Activated CD4-positive, CD25-positive, alpha-beta regulatory T cell (primary cell): ENCODE measurements at places on chromosomes 16 and 17.

DNA sequence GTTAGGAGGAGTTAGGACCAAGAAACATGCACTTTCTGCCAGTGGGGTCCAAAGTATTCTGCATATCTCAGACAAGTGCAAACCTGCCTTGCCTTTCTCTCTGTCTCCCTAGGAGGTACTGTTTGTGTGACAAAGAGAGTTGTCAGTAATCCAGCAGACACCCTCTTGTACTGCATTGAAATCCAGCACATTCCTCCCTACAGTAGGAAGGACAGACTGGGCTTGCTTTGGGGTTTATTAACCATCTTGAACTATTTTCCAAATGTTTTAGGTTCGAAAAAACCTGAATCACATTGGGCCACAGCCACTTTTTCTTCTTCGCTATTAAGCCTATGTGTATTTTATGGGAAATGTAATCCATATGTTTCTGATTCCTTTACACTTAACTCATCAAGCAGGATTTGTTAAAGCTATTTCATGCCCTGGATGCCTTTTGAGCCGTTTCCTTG, 204.2 kb upstream of the KCNJ16 start:
- no peak for DNase-seq

- no peak for DNase-seq
Measured at GRCh38 chr17:73855720-73856333, 211.6 kb upstream of the SDK2 start.

DNA sequence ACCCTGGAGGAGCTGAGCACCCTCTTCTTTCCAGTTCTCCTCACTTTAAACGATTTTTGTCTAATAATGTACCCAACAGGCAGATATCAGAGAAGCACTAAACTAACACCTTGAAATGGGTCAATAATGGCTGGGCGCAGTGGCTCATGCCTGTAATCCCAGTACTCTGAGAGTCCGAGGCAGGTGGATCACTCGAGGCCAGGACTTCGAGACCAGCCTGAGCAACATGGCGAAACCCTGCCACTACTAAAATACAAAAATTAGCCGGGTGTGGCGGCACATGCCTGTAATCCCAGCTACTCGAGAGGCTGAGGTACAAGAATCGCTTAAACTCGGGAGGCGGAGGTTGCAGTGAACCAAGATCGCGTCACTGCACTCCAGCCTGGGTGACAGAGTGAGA, 57.4 kb downstream of the ZFHX3 start:
- DNase-seq = no peak

- no peak for DNase-seq
Measured at GRCh38 chr17:51152766-51153209, 571 bp upstream of the NME1 start.

DNA sequence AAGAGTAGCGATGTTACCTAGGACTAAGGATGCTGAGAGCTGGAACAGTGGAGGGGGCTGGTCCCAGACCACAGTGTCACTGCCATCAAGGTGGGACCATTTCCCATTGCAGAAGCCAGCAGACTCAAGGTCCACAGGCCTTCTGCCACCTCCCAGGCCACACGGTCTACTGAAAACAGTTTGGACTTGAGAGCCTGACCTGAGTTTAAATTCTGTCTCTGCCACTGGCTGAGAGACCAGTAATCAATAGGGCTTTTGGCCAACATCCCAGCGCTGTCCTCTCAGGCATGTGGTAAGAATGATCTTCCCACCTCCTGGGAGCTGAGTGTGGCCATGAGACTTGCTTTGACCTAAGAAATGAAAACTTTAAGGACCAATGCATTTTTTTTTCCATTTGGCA, 331.4 kb upstream of the CDH5 start:
- no peak for DNase-seq

- DNase-seq = no peak
Measured at GRCh38 chr16:89472711-89473075, 17.7 kb downstream of the ANKRD11 start.

GRCh38 chr17:81508639-81509206, 3.9 kb downstream of the ACTG1 start:
- no peak for DNase-seq

DNA sequence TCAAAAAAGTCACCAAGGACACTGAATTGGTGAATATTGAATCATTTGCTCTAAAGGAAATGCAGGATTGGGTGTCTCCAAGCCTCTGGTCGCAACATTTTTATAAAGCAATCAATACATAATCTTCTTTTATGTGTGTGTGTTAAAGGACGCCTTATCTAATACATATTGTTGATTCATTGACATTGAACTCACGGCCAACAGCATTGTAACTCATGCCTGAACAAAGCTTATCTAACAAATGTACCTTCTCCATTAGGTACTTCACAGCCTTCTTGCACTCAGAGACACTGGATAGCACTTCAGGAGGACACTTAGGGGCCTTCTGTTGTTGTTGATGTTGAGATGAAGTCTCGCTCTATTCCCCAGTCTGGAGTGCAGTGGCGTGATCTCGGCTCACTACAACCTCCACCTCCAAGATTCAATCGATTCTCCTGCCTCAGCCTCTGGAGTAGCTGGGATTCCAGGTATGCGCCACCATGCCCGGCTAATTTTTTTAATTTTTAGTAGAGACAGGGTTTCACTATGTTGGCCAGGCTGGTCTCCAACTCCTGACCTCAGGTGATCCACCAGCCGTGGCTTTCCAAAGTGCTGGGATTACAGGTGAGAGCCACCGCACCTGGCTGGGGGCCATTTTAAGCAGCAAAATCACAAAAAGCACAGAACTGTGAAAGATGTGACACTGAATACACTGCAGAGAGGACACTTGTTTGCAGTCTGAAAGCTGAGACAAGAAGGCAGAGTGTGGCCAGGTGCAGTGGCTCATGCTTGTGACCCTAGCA, 13.2 kb upstream of the PDXDC1 start:
- no peak for DNase-seq

DNA sequence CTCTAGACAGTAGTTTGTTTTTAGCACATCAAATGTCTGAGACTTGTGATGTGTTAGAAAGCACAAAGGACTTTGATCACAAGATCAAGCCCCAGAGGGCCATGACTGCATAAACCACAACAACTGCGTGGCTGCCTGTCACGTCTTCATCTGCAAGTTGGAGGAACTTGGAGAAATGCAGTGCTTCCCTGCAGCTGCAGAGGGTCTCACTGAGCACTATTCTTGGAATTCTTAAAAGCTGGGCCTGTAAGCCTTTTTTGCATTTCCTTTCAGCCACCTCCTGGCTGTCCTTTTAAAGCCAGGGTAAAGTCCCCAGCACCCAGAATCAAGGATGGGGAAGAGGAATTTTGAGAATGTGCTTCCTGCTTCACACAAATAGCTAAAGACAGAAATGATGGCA, 431.3 kb downstream of the MAF start:
- no peak for DNase-seq

GRCh38 chr16:11586856-11587642, at the start of gene LITAF:
Gene LITAF (minus strand): TSS chr16:11586919. CDS start chr16:11556730, 30,189 bp downstream.
- peak; percentile 38 for DNase-seq

DNA sequence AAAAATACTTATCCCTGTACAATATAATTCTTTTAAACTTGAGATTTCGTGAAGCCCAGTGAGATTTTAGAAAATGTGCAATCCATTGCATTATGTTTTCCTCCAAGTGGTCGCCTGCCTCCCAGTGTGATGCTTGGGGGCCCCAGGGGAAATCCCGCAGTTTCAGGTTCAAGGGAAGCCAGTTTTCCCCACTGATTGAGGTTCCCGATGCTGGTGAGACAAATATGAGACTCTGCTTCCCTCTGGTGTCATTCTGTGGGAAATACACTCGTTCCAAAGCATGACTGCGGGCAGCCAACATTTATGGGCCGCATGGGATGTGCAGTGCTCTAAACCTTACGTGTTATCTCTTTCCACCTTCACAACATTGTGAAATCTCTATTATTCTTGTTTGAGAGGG, 200.8 kb downstream of the PRKCB start:
- no peak for DNase-seq

- DNase-seq = no peak
Measured at GRCh38 chr16:10048850-10049249, 133.4 kb downstream of the GRIN2A start.

GRCh38 chr16:87044032-87044382, 273.2 kb downstream of the C16orf95 start:
- DNase-seq = no peak

DNA sequence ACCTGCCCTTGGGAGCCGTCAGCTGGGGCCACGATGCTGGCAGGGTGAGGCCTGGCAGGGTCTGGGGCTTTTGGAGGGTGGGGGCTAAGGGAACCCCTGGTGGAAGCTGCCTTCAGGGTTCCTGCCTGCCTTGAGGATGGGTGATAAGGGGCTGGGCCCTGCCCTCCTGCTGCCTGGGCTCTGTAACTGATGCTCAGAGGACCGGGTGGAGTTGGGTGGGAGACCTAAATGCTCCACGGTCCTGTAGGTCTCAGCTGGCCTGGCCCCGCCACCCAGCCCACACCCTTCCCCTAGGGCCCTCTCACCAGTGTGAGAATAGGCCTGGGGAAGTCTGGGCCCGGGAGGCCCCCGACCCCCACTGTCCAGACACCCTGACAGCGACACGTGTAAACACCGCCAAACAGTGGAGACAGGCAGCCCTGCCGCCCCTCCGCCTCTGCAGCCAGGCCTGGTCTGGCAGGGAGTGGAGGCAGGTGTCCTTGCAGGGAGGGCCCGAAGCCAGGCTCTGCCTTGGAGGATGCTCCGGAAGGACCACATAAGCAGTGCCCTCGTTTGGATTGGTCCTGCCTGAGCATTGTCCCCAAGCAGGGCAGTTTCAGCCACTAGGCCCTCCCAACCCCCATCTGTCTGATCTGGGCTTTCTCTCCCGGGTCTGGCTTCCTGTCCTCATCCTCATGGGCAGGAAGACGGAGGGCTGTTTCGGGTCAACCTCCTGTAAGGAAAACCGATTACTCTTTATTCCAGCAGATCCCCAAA, 6.5 kb upstream of the BAHCC1 start:
- no peak for DNase-seq

GRCh38 chr16:68005786-68006286, 6.6 kb upstream of the DPEP2 start:
- peak; percentile 47 for DNase-seq

GRCh38 chr17:16477255-16477654, 14.7 kb downstream of the LRRC75A start:
- no peak for DNase-seq

DNA sequence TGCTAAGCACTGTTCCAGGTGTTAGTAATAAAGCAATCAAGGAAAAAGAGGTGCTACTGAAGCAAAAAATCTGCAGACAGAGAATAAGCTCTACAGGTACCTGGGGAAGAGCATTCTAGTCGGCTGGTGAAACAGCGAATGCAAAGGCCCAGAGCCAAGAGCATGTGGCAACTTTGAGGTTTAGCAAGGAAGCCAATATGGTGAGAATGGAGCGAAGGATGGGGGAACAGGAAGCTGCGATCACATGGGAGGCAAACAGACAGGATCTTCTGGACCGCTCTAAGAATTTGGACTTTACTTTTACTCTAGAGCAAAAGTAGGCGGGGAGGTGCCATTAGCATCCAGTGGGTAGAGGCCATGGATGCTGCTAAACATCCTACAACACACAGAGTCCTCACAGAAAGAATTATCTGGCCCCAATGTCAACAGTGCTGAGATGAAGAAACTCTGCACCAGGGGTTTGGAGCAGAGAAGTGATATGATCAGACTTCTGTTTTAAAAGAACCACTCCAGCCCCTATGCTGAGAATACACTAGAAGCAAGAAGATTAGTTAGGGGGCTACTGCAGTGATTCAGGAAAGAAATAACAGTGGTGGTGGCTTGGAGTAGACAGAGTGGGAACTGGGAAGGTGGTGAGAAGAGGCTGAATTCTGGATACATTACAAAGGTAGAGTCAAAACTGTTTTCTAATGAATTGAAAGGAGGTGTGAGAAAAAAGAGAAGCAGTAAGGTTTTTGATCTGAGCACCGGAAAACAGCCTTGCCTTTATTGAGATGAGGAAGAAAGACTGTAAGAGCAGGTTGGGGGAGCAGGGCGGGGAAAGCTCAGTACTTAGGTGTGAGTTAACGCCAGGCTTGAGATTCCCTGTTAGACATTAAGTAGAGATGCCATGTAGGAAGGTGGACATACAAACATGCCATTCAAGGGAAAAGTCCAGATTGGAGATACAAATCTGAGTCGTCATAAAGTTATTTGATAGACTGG, 11.0 kb downstream of the EFTUD2 start:
- no peak for DNase-seq

DNA sequence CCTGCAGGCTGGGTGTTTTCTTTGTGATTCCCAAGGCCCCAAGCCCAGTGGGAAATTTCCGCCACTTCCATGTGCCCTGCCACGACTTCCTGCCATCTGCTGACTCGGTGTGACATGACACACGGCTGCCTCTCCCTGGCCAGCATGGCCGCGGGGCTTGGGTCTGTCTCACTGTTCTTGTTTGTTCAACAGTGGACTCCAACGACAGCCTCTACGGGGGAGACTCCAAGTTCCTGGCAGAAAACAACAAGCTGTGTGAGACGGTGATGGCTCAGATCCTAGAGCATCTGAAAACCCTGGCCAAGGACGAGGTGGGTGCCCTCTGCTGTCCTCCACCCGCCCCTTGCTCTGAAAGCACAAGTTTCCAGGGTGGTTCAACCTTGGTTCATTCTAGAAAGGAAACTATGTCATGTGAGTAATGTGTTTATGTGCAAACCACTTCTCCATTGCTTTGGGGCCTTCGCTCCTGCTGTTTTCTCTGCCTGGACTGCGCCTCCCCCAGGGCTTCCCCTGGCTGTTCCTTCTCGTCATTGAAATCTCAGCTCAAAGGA, 26.8 kb downstream of the KNOP1 start:
- DNase-seq = no peak

DNA sequence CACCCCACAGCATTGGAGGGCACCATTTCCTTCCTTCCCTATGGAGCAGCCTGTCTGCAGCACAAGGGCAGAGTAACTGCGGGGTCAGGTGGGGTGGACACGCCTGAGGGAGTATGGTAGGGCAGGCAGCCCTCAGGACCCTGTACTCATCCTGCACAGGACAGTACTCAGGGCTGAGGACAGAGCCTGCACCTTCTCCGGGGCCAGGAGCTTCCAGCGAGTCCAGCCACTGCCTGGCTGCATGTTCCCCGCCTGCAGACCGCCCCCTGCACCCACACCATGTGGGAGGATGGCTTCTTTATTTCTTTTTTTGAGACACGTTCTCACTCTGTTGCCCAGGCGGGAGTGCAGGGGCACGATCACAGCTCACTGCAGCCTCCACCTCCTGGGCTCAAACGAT, 47.6 kb upstream of the CDC42EP4 start:
- no peak for DNase-seq

- DNase-seq = no peak
Measured at GRCh38 chr17:66518677-66519076, 216.3 kb downstream of the PRKCA start.
